MG63 (cell line): ENCODE measurements at places on chromosomes 3 and 15. TPM values are rescaled to one million over a fixed set of nuclear protein-coding genes. Genes with fewer than 3 reads are reported as not detected.

DNA sequence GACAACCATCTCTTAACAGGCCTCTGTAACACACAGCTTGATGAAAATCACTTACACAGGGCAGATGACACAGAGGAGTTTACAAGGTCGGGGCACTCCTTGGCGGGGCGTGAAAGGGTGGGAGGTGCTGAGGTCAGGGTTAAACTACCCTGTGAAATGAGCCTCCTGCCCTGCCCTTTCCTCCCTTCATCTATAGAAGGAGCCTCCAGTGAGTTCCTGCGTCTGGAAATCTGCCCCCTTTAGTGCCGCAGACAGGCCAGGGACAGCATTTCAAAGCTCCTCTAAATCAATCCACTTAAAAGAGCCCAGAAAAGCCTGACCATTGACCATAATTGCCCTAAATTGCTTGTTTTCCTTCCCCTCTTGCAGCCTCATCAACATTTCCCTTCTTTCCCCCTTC is 1.9 kb downstream of the ROBO1 start:
- DNase-seq, result no peak

- DNase-seq, result peak; percentile 52
These were observed 193.0 kb downstream of the ATP10A start for GRCh38 chr15:25670025-25670554.

DNA sequence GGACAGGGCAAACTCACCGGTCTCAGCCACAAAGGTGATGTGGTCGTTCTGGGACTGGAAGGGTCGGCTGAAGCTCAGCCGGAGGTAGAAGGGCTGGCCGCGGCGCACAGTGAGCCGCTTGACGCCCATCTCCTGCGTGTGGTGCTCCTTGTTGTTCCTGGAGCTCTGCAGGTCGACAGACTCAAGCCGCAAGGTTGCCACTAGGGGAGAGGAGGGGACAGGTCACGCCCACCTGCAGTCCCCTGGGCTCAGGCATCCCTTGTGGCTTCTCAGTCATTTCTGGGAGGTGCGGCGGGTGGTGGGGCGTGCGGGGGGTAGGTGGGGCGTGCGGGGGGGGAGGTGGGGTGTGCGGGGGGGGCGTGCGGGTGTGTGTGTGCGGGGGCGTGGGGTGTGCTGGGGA is 26.7 kb upstream of the TGM5 start:
- DNase-seq, result no peak

DNA sequence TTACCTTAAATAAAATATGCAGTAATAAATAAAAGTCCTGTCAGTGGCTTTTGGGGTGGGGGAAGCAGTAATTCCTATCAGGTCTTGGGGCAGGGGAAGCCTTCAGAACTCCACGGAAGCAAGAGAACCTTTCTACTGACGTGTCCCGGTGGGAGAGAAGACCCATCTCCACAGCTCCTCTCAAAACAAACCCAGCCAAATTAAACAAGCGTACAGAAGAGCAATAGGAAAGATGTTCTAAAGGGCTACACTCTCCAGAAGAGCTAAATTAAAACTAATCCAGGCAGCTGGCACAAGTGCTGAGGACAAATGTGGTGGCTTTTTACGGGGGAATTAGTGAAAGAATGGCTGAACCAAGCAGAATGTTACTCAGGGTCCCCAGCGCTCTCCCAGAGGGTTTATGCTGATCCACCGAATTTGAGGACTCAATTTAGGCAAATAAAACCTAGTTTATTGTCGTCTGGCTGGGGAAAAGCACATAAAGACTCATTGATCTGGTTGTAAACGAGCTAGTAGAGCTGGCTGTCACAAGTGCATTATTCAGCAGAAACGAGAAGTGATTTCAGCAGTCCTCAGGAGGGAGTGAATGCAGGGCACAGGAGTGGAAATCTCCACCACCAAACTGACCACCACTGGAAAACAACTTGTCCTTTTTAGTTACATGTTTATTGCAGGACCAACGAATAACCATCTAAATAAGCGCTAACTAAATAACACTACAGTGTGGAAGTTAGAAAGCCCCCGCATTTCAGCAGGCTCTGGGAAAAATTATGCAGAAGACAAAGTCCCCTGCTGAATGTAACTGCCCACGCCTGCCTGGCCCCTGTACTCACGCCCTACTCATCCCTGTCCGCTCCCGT is 13.5 kb downstream of the BFSP2 start:
- peak; percentile 17 for DNase-seq

- DNase-seq, result peak; percentile 48
These were observed 26.3 kb upstream of the MNS1 start for GRCh38 chr15:56491110-56491722.

DNA sequence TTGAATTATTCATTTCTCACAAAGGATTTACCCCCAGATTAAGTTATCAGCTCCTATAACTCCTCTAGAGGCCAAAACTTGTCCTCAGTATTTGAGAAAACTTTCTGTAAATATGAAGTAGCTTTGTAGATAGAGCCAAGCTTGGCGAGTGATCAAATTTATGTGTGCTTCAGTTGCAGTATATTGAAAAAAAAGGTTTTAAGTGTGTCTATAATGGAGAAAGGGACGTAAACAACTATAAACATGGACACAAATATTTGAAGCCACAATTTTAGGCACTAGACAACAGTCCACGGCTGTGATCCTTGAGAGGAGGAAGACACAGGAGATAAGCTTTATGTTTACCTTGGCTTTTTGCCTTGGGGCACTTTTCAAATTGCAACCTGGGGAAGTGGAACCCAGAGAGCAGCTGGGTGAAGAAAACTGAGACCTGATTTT is 118.7 kb downstream of the THRB start:
- no peak for DNase-seq

DNA sequence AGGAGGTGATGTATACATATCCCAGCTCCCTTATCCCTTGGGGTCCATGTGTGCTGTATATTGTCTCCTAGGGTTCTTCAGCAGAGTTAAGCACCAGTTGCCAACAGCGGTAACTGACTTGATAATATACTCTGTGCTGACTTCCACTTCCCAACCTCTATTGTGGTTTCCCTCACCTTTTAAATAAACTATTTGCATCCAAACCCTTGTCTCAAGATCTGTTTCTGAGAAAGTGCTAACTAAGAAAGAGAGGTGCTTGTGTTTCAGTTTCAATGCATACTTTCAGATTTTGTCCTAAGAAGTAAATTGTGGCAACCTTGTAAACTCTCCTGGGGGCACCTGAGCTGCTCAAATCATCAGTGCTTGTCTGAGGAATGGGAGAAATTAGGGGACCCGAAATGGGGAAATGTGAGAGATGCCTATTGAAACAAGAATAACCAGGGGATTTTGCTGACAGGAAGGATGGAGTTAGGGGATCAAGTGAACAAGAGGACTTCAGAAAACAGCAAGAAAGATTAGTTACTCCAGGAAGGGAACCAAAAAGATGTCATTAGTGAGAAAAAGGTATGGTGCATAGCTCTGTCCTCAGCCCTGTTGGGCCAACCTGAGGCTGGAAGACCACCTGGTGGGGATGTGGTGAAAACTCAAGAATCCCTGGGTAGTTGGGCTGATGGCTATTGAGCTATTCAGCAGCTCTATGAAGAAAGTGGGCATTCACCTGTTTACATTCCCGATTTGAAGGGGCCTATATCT is 50.9 kb upstream of the MRPL3 start:
- no peak for DNase-seq

DNA sequence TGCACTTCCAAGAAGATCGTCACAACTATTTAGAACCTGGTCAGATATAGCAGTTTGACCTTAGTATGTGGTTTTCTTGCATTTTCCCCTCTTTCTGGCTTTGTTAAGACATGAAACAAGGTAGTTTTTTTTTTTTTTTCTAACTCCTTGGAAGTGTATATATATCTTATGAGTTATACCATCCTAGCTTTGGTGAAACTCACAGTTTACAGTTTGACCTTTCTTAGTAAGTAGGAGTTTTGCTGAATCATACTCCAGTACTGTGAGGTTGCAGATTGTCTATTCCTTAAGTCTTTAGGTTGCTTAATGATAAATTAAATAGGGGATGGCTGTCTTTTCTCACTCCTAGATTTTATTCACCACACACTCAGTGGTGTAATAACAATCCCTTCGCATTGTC is 325.0 kb downstream of the RBMS3 start:
- no peak for DNase-seq

DNA sequence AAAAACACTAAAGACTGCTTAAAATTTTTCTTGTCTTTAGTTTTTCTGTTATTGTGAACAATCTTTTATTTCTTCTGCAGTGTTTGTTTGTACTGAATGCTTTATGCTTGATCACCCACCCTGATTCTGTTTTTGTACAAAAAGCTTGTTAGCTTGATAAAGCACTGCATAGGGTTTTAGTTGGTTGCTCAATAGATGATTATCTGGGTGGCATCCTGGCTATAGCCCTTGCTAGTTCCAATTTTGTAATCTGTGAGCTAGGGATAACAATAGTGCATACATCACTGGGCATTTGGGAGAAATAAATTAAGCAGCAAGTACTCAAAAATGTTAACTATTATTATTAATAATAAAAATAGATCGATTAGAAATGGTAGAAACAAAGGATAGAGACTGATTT is 102.3 kb downstream of the ZPLD1 start:
- DNase-seq, result no peak

GRCh38 chr15:64162478-64162868 is 349 bp downstream of the PPIB start:
- no peak for DNase-seq

GRCh38 chr3:56443372-56443771 is 24.9 kb downstream of the ERC2 start:
- no peak for DNase-seq

DNA sequence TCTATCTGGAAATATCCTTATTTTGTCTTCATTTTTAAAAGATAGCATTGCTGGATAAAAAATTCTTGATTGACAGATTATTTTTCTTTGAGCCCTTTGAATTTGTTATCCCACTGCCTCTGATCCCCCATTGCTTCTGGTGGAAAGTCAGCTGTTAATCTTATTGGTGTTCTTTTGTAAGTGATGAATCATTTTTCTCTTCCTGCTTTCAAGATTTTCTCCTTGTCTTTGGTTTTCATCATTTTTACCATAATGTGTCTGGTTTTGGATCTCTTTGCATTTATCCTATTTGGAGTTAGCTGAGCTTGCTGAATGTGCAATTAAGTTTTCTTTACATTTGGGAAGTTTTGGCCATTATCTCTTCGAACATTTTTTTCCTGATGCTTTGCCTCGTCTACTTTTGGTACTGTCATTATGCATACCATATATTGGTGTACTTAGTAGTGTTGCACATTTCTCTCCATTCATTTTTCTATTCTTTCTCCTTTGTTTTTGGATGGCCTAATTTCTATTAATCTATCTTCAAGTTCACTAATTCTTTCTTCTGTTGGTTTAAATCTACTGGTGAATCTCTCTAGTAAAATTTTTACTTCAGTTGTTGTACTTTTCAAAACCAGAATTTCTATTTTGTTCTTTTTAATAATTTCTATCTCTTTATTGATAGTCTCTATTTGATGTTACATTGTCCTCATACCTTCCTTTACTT is 440.0 kb upstream of the PROK2 start:
- DNase-seq, result no peak

DNA sequence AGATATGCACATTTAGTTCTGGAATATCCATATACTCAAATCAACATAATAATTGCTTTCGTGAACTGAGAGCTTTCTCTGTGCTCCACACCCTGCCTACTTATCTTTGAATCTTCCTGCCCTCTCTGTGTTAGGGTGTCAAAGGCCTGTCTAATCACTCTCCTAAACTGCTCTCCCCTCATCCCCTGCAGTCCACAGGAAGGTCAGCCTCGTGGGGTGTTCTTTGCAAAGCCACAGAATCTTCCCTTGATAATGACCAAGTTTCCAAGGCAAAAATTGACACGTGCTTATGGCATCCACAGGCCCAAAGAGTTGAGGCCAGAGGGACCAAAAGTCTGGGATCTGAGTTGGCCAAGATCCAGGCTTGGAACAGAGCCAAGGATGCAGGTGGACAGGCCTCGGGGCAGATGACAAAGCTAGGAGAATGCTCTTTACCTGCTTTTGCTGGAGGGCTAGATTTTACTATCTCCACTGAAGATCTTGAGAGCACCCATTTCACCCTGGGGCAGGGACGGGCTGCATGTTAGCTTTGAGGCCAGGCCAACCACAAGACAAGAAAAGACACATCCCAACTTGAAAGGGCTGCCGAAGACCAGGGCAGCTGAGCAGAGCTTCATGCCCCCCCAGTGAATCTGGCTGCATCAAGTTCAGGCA is 20.4 kb downstream of the BHLHE40 start:
- no peak for DNase-seq

- DNase-seq, result no peak
These were observed 57.1 kb upstream of the ETV5 start for GRCh38 chr3:186166036-186166435.

- no peak for DNase-seq
These were observed 5.8 kb downstream of the FMN1 start for GRCh38 chr15:33188641-33189257.

DNA sequence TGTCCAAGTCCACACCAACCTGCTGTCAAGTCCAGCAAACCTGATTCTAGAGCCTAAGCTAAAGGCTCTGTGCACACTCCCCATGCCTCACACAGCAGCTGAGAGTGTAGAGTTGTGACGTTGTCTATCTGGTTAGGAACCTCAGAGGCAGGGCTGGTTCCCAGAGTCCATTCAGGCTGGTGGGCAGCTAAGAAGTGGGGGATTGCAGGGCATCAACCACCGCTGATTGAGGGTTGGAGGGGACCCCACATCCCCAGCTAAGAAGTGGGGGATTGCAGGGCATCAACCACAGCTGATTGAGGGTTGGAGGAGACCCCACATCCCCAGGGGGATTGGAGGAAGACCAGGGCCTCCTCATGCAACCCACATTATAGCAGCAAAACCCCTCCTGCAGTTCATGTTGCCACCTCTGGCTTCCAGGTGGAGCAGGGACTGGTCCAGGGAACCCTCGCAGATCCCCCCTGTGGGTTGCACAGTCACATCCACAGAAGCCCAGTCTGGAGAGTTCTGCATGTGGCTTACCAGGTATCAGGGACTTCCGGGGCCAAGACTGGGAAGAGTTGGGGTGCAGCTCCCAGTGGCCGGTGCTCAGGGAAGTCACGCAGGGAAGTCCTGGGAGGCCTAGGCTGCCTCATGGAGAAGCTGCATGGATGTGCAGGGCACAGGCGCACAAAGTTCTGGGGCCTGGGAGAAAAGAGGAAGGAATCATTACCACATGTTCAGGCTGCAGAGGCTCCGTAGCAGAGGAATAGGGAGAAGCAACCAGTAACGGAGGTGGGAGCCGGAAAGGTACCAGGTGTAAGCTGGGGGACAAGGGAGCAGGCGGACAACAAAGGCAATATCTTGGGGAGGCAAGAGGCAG is 71.4 kb upstream of the PCSK6 start:
- no peak for DNase-seq

DNA sequence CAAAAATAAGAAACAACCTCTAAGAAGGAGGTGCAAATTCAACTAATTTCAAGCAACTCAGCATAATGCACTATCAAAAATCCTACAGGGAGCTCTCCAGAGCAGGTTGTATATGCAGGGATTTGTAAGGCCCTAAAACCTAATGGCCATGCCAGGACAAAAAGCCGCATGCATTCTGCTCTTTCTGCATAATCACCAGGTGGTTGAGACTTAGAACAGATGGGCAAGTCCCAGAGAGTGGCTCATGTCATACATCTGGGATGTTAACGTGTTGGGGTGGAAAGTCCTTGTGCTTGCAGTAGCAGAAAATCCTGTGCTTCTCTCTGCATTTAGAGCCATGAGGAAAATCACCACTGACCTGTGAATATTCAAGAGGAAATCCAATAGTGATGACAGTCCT is 1002.9 kb downstream of the AGBL1 start:
- no peak for DNase-seq

FAM107A gene
- 40.7 and 47.1 TPM in 2 replicates for total RNA-seq

CKMT1A gene
- total RNA-seq, result not detected in 2 replicates

STAC gene
- total RNA-seq, result 5.6 and 5.7 TPM in 2 replicates

TNFAIP8L3 gene
- total RNA-seq, result 2.4 and 4.8 TPM in 2 replicates

IL5RA gene
- not detected in 2 replicates for total RNA-seq

ATP13A4 gene
- total RNA-seq, result not detected in 2 replicates

SERPINI2 gene
- not detected in 2 replicates for total RNA-seq
